Activated CD4-positive, alpha-beta memory T cell treated with anti-CD3 and anti-CD28 coated beads, Interleukin-2, amount 10 ng/mL, durations not matched to agents 7 days and 5 days (primary cell): ENCODE measurements at places on chromosomes 11 and 22. TPM values are rescaled to one million over a fixed set of nuclear protein-coding genes. Genes with fewer than 3 reads are reported as not detected.

GRCh38 chr11:44421090-44421675 is 111.2 kb upstream of the ALX4 start:
- no peak for DNase-seq

Gene CYP2D6
- total RNA-seq: 2.4 TPM

DNA sequence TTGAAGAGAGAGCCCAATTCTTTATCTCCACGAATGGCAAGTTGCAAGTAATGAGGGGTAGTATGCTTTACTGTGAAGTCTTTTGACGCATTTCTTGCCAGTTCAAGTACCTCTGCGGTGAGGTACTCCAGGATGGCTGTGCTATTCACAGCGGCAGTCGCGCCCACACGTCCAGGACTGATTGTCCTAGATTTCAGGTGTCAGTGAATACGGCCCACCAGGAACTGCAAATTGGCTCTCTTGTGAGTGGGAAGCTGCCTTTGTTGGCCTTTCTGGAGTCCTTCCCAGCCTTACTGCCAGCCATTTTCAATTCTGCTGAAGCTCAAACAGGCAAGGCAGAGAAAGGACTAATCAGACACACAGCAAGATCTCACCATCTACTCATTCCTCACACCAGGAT is 8.5 kb downstream of the PPFIA1 start:
- DNase-seq: no peak

- peak; percentile 17 for DNase-seq
Observed at GRCh38 chr11:105202844-105203548, 63.4 kb upstream of the CARD18 start.

Gene SAA2
- total RNA-seq: 0.28 TPM

Gene CREB3L1
- not detected for total RNA-seq

DNA sequence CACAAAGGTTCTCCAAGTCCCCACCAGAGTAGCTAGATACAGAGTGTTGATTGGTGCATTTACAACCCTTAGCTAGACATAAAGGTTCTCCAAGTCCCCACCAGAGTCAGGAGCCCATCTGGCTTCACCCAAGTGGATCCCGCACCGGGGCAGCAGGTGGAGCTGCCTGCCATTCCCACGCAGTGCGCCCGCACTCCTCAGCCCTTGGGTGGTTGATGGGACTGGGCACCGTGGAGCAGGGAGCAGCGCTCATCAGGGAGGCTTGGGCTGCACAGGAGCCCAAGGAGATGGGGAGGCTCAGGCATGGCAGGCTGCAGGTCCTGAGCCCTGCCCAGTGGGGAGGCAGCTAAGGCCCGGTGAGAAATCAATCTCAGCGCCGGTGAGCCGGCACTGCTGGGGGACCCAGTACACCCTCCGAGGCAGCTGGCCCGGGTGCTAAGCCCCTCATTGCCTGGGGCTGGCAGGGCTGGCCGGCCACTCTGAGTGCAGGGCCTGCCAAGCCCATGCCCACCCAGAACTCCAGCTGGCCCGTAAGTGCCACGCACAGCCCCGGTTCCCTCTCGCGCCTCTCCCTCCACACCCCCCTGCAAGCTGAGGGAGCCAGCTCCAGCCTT is 404.1 kb downstream of the METTL15 start:
- no peak for DNase-seq

GRCh38 chr11:45527898-45528297 is 137.5 kb downstream of the CHST1 start:
- DNase-seq: no peak

GRCh38 chr11:130671801-130672700 is 223.6 kb downstream of the ADAMTS15 start:
- no peak for DNase-seq

- DNase-seq: no peak
Observed at GRCh38 chr11:70124321-70125000, 46.3 kb downstream of the ANO1 start.

- DNase-seq: no peak
Observed at GRCh38 chr11:9251311-9251710, 13.8 kb downstream of the DENND5A start.

Gene KRTAP5-9
- not detected for total RNA-seq
